Germinal center (tissue), 1 donor: ENCODE measurements at places on chromosomes 12 and 14.

GRCh38 chr14:52417139-52417538, 103.0 kb downstream of the PTGER2 start:
- DNase-seq = no peak

DNA sequence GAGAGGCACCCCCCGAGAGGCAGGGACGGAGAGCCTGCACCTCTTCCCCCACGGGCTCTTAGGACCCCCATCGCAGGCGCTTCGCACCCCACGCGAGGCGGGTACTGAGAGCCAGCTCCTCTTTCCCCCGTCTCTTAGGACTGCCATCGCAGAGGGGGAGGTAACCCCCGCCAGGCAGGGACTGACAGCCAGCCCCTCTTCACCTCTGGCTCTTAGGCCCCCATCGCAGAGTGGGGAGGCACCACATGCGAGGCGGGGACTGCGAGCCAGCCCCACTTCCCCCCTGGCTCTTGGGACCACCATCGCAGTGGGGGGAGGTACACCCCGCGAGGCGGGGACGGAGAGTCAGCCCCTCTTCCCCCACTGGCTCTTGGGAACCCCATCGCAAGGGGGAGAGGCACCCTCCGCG, 46.1 kb downstream of the DDX11 start:
- DNase-seq = no peak

DNA sequence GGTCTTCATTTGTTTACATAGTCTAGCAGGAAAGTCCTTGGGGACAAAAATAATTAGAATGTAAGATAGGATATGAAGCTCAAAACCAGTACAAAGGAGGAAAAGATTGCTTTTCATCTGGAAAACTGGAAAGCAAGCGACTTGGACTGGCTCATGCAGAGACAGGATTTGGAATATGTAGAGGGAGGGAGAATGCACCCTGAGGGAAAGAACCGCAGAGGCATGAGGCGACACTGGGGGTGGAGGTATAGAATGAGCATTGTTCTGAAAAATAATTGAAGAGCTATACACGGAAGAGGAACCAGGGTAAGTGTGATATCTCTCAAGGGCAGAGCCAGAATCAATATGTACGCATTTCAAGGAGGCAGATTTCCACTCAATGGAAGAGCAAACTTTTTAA, 85.5 kb downstream of the PLEKHG3 start:
- DNase-seq = no peak

- DNase-seq = no peak
Measured at GRCh38 chr14:100409003-100409360, 85.8 kb downstream of the SLC25A47 start.

DNA sequence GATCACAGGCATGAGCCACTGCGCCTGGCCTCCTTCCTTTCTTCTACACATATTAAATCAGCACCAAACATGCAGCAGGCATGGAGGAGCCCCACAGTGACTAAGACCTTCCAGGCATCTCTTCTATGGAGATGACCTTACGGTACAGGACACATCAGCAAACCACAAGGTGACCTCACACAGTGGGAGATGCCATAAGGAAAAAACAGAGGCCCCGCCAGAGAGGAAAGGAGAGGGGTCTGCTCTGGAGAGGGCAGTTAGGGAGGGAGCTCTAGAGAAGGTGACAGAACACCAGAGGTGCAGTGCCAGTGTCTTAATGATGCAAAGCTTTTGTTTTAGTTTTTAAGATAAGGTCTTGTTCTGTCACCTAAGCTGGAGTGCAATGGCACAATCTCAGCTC, 81.1 kb upstream of the ESRRB start:
- DNase-seq = no peak

- DNase-seq = no peak
Measured at GRCh38 chr14:103576371-103577024, 13.7 kb downstream of the COA8 start.

DNA sequence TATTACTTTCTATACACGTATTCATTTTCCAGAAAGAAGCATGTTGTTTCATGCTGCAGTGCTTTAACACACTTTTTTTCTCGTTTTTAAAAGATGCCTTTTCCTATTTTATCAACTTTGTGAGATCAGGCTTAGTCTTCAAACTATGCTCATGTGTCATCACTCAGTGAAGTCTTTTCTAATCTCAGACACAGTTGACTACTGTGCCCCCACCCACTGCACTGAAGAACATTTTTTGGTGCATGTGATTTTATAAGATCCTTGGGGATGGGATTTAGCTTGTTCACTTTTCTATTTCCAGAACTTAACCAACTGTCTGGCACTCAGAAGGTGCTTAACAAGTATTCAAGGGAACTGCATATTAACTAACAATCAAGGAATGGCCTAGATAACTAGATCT, 85.5 kb downstream of the CDK17 start:
- DNase-seq = no peak

DNA sequence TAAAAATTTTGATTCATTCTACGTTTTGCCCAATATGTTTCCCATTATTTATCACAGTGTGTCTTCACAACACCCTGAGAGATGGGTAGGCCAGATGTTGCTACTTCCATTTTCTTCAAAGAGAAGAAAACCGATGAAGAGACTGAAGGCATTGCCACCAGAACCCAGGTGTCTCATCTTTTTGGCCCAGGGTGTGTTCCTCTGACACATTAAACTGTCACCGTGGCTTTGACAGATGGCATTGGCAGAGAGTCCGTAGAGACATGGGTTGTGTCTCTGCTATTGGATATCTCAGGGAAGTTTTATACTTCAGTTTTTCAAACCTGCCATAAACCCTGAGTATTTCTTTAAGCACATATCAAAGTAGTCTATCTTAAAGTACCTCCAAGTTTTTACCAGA, 11.3 kb upstream of the NUDT4 start:
- DNase-seq = no peak

- DNase-seq = no peak
Measured at GRCh38 chr12:67693894-67694293, 45.3 kb downstream of the DYRK2 start.

DNA sequence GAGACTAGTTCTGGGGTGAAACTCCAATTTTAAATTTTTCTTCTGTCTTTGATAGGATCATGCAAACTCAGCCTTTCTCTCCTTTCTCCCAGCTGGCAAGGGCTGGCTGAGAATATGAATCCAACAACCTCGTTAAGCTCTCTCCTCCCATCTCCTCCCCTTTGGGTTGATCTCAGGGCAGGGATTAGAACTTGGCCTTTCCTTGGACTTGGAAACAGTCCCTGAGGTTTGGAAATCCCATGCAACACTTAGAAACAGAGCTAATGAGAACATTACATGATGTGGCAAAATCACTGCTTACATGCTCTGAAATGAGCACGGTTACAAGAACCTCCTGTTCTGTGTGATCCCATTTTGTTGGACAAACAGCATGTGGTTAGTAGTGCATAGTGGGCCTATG, 31.6 kb downstream of the ACACB start:
- no peak for DNase-seq

DNA sequence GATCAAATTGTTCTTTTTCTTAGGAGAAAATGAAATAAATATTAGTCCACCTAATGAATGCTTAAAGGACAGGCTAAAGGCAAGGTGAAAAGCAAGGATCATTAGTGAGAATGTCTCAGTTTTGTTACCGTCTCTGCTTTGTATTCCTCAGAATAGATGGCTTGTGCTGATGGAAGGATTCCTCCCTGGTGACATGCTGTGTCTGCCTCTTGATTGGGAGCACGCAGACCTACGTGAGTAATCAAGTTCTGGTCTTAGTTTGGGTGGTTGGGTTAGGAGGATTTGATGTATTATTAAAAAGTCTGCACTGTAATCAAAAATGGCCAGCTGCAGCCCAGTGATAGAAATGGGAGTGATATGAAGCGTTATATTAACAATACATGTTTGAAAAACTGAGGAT, 78.8 kb upstream of the RTL1 start:
- no peak for DNase-seq

- DNase-seq = no peak
Measured at GRCh38 chr14:100416081-100416680, 93.0 kb downstream of the SLC25A47 start.

- DNase-seq = no peak
Measured at GRCh38 chr14:75226755-75227544, 50.5 kb upstream of the TMED10 start.

DNA sequence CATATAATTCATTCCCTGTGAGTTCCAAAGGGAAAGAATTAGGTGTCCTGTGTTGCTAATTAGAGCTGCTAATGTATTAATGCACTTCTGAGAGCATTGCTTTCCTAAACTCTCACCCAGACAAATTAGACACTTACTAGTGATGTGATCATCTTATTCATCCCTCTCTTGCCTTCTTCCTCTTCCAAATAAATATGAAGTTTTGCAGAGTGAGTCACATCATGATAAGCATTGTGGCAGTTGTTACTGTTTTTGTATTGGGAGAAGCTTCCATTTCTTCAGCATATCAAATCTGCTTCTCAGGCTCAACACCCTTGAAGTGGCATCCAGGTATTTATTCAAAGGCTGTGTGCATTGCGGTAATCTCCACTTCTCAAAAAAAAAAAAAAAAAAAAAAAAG, 37.3 kb upstream of the E2F7 start:
- DNase-seq = no peak

DNA sequence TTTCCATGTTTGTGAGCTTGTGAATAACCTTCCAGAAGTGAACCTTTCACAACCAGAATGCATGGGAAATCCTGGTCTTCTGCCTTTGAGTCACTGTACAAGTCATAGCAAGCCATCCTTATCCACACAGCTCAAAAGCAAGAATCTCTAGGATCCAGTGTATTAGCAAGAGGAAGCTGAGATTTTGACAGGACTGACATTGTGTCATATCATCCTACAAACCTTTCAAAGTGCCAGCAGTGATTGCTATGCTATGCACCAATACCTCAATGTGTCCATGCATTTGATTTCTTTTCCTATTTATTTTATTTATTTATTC, 13.5 kb upstream of the NRDE2 start:
- DNase-seq = no peak

DNA sequence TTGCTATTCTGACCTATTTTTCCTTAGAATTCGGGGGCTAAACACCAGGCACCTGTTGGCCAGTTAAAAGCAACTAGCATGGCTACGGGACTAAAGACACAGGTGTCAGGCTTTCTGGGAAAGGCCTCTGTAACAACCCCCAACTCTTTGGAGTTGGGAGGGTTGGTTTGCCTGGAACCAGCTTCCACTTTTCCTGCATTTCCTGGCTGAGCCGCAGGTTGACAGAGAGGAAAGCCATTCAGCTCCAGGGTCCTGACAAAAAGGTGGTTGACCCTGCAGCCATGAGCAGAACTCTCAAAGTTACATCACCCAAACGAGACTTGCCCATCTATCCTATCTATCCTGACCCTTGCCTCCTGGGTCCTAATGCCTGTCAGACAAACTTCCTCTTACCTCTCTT, 375.4 kb upstream of the SFSWAP start:
- no peak for DNase-seq

DNA sequence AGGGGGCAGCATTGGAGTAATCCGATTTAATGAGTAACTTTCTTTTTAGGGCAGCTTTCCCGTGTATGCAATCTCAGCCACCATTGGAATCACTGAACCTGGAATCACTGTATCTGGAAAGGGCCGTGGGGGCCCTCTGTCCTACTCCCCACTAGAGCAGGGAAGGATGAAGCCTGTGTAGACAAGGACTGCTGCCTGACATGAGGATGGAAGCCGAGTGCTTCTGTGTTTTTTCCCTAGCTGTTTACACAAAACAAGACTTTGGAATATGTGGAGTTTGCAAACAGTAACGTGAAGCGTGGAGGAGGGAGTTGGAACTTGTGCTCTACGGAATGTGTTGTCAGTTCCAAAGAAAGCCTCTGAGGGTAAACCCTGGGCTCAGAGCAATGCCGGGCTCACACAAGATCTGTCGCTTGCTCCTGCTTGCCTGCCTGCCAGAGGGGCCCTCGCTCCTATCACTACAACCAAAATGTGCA, 32.4 kb upstream of the HDAC7 start:
- no peak for DNase-seq

DNA sequence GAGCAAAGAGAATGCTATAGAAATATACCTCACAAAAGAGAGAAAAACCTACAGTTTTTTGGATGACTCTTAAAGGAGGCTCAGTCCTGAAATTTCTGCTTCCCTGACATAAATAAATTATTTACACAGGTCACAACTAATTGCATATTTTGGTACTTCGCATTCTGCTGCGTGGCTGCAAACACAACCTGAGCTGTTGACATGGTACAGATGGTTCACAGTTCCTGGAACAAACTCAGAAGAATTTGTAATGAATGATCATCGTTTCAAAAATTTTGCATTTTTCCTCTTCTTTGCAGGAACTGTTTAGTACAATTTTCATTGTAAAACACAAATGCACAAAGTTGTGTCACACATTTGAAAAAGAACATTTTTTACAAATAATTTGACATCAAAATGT, 313.7 kb upstream of the SYT1 start:
- no peak for DNase-seq

DNA sequence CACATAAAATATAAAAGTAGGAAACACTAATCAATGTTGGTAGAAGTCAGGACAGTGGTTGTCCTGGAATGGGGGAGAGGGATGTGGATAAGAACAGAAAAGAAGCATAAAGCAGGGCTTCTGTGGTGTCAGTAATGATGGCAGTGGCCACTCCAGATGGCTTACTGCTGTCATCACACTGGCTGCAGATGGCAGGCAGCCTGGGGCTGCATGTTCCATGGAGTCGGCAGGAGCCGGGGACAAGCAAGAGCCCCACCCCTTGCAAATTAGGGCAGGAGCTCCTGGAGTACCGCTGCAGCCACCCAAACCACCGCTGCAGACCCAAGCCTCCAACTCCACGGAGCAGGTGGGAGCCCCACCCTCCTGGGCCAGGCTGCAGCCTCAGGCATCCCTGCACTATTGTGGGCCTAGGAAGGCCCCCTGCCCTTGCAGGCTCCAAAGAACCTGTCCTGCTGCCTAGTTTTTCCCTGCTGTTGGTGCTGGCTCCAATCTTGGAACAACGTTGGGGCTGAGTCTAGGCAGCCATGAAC, 28.8 kb upstream of the SLC5A8 start:
- no peak for DNase-seq

- DNase-seq = peak; percentile 71
Measured at GRCh38 chr12:6426882-6427671, 17.7 kb upstream of the CD27 start.

DNA sequence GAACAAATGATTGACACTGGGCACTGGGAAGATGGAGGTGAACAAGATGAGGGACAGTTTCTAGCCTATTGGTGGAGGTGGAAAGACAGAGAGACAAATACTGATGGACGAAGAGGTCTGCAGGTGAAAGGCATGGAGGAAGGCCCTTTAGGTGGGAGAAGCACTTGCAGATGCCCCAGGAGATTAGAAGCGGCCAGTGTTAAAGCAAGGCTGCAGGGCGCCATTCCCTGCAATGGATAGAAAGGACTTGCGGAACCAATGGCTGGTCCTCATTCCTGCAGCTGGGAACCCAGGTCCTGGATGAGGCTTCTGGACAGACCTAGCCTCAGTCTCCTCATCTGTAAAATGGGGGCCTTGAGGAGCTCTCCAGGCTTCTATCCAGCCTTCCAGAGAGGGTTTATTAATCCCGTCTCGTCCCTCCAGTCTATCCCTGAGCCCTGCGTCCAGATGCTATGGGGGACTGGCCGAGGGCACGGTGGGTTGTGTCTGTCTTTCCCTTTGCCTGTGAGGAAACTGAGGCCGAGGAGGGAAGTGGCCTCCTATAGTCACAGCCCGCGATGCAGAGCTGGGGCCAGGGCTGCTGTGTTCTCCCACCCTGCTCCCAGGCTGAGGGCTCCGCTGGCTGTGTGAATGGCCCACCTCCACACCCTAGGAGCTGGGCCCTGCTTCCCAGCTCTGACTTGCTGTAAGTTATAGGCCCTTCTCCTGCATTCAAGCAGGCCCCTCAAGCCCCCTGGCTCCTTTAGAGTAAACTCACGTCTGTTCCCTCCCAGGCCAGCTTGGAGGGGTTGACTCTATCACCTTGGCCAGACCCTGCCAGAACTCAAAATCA, 33.0 kb downstream of the CYP46A1 start:
- no peak for DNase-seq

GRCh38 chr14:71905031-71905430, 27.2 kb upstream of the RGS6 start:
- no peak for DNase-seq
